Mesenteric fat pad (tissue), 1 donor: ENCODE measurements at places on chromosomes 12 and 14. TPM values are rescaled to one million over a fixed set of nuclear protein-coding genes. Genes with fewer than 3 reads are reported as not detected.

DNA sequence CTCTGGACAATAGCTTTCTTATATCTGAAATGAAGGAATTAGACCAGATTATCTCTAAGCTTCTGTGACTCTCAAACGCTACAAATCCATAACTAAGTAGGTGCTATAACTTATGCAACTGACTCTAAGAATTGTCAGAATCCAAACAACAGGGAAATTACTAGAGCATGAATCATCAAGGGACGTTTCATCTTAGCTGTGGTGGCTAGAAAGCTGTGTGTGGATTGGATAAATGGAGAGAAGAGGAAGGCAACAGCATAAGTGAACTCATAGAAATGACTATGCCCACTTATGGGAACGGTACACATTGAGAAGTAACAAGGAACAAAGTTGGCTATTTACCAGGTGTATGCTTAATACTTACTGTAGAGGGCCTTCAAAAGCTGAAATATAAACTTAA, 96.0 kb upstream of the NEDD1 start:
- no peak for DNase-seq

- peak; percentile 95 for DNase-seq
Observed at GRCh38 chr14:104973135-104973384, 5.1 kb downstream of the AHNAK2 start.

GRCh38 chr12:82886671-82887340, 200.1 kb downstream of the TMTC2 start:
- no peak for DNase-seq

- no peak for DNase-seq
Observed at GRCh38 chr12:110107369-110108281, 16.5 kb upstream of the IFT81 start.

DNA sequence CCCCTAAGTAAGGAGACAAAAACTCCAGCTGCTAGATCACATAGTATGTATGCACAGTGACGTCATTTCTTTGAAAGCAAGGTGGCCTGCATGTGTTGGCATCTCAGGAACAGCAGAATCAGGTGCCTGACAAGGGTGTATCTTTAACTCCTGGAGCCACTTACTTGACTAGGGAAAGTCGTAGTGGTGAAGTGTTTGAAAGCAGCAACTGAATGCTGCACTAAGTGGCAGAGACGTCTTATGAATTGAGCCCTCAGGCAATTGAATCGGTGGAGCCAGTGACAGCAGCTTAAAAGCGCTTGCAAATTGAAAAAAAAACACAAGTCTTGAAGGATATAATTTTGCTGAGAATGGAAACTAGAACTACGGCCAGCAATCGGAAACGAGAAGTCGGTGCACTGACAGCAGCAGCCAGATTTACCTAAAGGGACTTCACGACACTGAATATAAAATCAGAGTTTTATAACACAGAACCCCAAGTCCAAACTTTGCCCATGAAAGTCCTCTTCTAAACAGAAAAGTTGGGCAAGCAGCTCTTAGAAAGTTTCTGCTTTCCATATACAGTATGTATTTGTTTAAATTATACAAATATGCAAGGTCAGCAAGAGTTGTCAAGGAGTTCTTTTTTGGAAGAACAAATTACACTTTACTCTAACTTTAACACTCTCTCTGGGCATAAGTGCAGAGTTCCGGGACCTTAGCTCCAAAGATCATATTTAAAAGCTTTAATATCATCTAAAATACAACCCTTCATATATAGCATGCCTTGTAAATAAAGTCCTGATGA, 1.1 kb downstream of the IGF1 start:
- DNase-seq: no peak

DNA sequence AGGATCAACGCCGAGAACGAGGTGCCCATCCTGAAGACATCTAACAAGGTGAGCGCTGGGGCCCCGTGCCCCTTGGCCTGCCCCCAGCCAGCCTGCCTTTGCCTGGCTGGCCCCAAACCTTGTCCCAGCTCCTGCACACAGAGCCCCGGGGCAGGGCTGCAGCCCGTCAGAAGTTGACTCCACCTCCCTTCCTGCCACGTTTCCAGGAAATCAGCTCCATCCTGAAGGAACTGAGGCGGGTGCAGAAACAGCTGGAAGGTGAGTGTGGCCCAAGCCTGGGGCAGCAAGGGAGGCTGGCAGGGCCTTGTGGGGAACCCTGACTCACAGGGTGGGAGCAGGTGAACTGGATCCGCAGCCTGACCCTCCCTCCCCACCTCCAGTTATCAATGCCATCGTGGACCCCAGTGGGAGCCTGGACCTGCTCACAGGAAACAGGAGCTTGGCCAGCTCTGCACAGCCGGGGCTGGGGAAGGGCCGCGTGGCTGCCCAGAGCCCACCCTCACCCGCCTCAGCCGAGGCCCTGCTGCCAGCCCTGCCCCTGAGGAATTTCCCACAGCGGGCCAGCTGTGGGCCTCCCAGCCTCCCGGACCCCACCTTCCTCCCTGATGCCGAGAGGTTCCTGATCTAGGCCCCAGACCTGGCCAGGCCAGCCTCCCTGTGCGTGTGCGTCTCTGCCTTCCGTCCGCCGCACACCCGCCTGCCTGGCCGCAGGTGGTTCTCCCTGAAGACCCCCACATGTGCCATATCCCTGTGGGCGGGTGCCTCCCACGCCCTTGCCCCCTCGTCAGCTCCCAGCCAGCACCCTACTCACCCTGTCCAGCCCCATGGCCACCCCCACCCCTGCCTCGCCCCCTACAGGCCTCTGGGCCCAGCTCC, 29.5 kb downstream of the CEP170B start:
- no peak for DNase-seq

DNA sequence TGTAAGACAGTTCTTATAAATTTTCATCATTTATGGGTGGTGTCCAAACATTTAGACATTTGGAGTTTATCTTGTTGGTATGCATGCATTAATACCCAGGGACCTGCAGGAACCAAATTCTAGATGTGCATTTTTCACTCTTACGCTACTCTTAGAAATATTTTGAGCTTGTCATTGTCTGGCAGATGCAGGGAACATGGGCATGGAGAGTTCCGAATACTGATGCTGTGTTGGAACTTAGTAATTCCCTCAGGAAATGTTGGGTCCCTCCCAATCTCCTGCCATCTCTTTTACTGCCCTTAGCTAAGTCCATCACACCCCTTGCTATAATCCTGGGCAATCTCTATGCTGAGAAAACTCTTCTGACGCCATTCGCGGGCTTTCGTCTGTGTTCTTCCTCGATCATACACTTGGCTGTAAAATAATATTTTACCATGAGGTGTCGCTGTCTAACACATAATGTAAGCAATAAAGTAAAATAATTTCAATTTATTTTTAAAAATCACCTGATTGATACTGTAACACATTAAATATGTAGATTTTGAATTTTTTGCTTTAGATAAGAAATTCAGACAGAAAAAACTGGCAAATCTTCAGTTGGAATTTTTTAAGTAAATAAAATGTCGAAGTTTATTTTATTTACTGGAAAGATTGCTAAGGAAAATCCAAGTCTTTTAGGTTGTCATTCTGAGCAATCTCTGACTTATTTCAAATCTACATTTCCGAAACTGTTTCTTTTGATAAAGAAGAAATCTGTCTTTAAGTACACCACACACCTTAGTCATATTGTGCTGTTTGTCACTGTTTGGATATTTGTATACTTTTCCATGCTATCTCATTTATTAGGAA, 304.1 kb upstream of the SSTR1 start:
- DNase-seq: no peak

DNA sequence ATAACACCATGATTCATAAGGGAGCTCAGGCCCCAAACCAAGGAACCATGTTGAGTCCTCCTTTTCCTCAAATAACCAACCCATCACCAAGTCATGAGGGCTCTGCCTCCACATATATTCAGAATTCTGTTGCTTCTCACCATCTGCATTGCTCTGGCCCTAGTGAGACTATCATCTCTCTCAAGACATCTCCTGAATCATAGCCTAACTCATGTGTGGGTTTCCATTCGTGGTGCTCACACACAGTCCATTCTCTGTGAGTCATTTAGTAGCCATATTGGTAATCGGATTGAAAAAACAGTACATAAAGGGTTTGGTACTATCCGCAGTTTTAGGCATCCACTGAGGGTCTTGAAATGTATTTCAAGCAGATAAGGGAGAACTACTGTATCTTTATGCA, 5.1 kb upstream of the SLC38A2 start:
- no peak for DNase-seq

DNA sequence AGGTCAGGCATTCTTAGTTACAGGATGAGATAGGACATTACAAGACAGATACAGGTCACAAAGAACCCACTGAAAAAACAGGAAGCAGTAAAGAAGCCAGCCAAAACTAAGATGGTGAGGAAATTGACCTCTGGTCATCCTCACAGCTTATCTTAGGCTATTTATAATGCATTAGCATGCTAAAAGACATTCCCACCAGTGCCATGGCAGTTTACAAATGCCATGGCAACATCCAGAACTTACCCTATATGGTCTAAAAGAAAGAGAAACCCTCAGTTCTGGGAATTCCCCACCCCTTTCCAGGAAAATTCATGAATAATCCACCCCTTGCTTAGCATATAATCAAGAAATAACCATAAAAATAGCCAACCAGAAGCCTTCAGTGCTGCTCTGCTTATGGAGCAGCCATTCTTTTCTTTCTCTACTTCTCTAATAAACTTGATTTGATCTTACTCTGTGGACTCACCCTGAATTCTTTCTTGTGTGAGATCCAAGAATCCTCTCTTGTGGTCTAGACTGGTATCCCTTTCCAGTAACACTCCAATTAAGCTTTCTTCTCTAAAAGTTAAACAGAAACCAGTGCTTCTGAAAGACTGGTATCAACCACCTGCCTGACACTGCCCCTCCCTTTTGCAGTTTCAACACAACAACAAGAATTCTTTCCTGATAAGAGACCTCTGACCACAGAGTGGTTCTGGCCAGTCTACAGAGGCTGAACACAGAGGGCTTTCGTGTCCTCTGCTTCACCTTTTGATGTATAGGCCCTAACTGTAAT, 86.9 kb downstream of the BCAT1 start:
- no peak for DNase-seq

DNA sequence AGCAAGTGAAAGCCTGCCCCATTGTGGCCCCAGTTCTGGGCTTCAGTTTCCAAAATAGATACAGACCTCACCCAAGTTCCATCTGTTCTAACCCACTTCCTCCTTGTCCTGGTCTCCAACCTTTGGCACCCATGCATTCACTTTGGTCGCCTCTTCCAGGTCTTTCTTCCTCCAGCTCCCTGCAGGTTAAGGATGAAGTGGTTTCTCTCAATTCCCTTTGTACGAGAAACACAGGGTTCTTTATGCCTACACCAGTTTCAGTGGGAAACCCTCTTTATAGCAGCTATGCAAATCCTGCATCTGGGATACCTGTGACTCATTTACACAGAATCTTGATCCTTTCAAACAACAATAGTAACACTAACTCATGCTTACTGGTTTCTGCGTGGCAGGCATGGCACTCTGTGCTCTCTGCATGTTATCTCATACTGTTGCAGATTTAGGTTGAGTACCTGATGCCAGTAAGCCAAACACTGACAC, 110.6 kb upstream of the AMIGO2 start:
- no peak for DNase-seq

- no peak for DNase-seq
Observed at GRCh38 chr12:63420206-63420644, 248.1 kb downstream of the DPY19L2 start.

DNA sequence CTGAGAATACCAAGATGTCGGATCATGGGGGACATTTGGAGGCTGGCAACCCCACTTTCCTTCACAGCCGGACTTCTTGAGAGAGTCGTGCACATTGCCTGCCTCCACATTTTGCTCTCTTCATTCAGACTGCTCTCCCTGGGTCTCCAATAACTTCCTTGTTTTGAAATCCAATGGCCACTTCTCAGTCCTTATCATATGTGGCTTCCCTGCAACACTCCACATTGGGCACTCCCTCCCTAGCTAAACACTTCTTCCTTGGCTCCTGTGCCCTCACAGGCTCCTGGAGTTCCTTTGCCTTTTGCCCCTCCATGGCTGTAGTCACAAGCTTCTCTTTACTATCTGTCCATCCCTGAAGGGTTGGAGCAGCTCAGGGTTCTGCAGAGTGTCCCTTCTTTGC, 30.1 kb downstream of the NPC2 start:
- no peak for DNase-seq

- no peak for DNase-seq
Observed at GRCh38 chr12:25971654-25972041, 13.2 kb downstream of the RASSF8 start.

DNA sequence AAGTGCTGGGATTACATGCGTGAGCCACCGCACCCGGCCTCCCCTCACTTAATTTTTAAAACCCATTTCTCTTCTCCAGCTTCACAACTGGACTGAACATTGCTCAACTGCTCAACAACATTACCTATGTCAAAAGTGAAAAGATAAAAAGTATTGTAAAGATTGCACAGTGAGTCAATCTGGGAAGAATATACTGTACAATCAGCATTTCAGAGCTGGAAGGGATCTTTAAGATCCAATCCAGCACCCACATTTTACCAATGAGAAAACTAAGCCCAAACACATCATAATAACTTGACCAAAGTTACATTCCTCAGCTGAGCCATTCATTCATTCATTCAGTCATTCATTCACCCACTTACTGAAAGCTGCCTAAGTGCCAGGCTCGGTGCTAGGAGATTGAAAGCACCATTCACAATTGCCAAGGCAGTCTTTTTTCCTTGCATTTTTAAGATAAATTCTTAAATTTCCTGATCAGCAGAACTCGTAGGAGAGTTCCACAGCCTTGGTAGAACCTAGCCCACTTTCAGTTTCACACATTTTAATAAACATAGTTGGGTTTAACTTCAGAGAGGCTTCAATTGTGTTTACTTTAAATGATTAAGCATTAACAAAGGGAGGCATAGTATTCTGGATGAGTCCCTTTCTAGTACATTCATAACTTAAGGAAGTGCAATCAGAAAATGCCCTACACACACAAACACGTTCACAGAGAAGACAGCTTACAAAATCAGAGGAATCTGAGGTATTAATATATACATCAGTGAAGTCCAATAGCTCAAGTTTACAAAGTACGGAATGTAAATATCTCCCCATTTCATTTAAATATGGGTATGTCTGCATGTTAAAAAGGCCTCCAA, 3.0 kb downstream of the GALNT4 start:
- DNase-seq: no peak

Gene RHEBL1
- 0.42 TPM for total RNA-seq

Gene MANSC1
- total RNA-seq: 15.4 TPM

Gene NPC2
- 290 TPM for total RNA-seq

Gene LHX5
- total RNA-seq: not detected

Gene SDSL
- 5.7 TPM for total RNA-seq

Gene CAPZA3
- total RNA-seq: not detected

Gene PRB2
- total RNA-seq: not detected

Gene AMN
- 1.8 TPM for total RNA-seq

Gene KSR2
- not detected for total RNA-seq

Gene MEG3
- total RNA-seq: 82.2 TPM

Gene EPYC
- not detected for total RNA-seq

Gene ITPK1
- 267 TPM for total RNA-seq

Gene DNAJC22
- not detected for total RNA-seq
